ENCODE measurements at places on chromosomes 13 and 19. TPM values are rescaled to one million over a fixed set of nuclear protein-coding genes. Genes with fewer than 3 reads are reported as not detected.

Gene CFAP97D2
- not detected for total RNA-seq

Gene ERICH6B
- total RNA-seq, result not detected

Gene CEACAM4
- total RNA-seq, result not detected

Gene ATP8B3
- 2.0 TPM for total RNA-seq

Gene SBSN
- total RNA-seq, result 0.23 TPM

Gene ZNF208
- total RNA-seq, result 1.4 TPM

Gene ZNF563
- total RNA-seq, result 3.7 TPM

Gene FFAR3
- total RNA-seq, result not detected

Gene ZNF229
- 7.1 TPM for total RNA-seq

Gene JUNB
- total RNA-seq, result 33.2 TPM

Gene CEACAM3
- not detected for total RNA-seq

Gene IL11
- total RNA-seq, result 0.23 TPM

Gene OR7G2
- not detected for total RNA-seq

Gene TMPRSS9
- total RNA-seq, result not detected

Gene COX6B1
- 541 TPM for total RNA-seq

Gene PARP4
- 24.4 TPM for total RNA-seq

Gene LILRA1
- not detected for total RNA-seq

Gene MAB21L1
- 5.5 TPM for total RNA-seq

Gene CYP4F8
- not detected for total RNA-seq

Gene SLITRK5
- total RNA-seq, result not detected

Gene TFDP1
- 25.6 TPM for total RNA-seq

Gene TJP3
- total RNA-seq, result not detected

Gene FPR2
- not detected for total RNA-seq

Gene FOXO1
- total RNA-seq, result 1.9 TPM

Gene PODNL1
- total RNA-seq, result 1.1 TPM

Gene ZNF506
- 7.6 TPM for total RNA-seq

Gene ACP7
- total RNA-seq, result 0.23 TPM

Gene CACNG6
- total RNA-seq, result 6.3 TPM

Gene SMAD9
- 0.47 TPM for total RNA-seq

Gene SLC5A5
- total RNA-seq, result not detected

Data from smooth muscle cell of the coronary artery (primary cell).